ENCODE measurements at places on chromosomes 7 and 10.

DNA sequence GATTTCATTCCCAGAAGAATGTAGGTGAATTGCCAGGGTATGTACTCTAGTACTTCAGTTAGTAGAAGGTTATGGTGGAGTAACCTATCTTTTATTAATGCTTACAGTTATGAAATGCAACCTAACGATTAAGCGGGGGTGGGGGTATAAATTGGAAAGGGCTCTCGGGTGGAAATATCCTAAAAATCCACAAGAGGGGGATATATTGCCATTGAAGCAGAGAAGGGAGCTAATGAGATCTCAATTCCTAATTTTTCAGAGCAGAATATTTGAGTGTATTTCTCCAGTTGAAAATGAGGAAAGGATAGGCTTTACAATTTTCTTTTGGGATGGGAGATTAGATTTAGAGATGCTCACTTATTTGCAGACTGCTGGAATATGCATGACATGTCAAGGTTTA, 90.8 kb downstream of the DNAJB9 start:
- DNase-seq, result peak; percentile 32

- DNase-seq, result peak; percentile 87
Measured at GRCh38 chr10:126570621-126571602, 99.6 kb downstream of the C10orf90 start.

- DNase-seq, result no peak
Measured at GRCh38 chr7:155569681-155570080, 23.3 kb upstream of the CNPY1 start.

GRCh38 chr10:65419629-65420028, 1506.2 kb upstream of the LRRTM3 start:
- peak; percentile 20 for DNase-seq

- DNase-seq, result no peak
Measured at GRCh38 chr10:124515244-124515970, 53.8 kb downstream of the LHPP start.

DNA sequence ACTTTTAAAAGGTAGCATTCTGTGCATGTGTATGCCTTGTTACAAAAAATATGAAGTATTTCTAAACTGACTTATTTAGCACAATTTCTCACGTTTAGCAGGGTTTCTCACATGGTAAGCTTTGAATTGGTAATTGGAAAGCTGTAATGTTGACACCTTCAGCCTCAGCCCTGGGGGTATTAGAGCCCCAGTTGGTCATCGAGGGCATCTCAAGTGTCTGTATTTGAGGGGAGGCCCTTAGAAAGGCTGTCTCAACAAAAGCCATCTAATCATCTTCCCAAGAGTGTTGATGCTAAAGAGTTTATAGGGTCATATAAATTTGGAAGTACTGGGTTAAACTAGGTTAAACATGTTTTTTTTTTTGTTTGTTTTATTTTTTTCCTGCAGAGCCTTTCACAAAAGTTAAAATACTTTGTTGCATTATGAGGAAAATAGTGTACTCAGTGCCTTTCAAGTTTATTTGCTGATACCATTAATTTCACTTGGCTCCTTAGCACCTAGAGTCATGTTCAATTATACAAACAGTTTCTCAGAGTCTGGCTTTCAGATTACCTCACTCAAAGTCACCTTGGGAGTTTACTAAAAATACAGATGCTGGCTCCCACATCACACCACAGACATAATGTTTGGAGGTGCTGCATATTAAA, 134.0 kb downstream of the CD36 start:
- DNase-seq, result no peak

- DNase-seq, result no peak
Measured at GRCh38 chr10:12958546-12959110, 42.9 kb downstream of the CCDC3 start.

- DNase-seq, result no peak
Measured at GRCh38 chr10:132630666-132631337, 93.2 kb downstream of the INPP5A start.

DNA sequence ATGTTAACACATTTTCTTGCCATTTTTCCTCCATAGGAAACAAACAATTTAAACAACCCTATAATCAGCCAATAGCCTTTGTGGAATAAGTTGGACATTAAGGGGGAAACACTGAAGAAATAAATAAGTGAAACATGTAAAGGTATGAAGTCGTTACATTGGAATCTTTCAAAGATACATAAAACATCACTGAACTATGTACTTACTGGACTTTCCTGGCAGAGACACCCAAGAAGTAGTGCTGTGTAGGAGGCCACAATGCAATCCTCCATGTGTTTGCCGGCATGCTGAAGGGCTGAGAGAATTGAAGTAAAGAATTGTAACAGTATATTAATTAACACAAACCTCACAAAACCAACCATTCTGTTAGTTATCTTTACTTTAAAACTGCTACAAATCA, 76.5 kb upstream of the GRID1 start:
- peak; percentile 64 for DNase-seq

- no peak for DNase-seq
Measured at GRCh38 chr10:132527339-132528063, 10.1 kb upstream of the INPP5A start.

GRCh38 chr7:102457352-102457924, 7.2 kb downstream of the ALKBH4 start:
- DNase-seq, result no peak

GRCh38 chr7:126079151-126079550, 1149.5 kb upstream of the POT1 start:
- no peak for DNase-seq

DNA sequence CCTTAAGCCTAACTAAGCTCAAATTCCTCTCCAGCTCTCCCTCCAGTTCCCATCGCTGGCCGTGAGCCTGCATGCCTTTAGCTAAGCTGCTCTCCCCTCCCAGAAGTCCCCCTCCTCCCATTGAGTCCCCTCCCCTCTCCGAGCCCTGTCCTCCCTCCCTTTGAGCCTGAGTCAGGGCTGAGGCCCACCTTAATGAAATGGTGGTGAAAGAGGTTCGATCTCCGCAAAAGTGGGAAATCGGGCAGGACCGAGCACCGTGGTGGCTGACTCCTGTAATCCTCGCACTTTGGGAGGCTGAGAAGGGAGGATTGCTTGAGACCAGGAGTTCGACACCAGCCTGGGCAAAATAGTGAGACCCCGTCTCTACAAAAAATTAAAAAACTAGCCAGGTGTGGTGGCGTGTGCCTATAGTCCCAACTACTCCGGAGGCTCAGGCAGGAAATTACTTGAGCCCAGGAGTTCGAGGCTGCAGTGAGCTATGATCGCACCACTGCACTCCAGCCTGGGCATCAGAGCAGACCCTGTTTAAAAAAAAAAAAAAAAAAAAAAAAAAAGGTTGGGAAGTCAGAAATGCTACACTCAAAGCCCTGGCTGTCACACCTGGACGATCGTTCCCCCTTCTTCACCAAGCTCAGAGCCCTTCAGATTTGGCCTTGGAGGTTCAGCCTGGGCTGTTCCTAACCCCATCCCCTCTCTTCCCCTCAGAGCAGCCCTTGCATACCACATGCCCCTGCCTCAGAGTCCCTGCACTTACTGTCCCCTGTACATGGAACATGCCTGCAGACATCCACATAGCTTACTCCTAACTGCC, 995 bp upstream of the CLDN3 start:
- no peak for DNase-seq

DNA sequence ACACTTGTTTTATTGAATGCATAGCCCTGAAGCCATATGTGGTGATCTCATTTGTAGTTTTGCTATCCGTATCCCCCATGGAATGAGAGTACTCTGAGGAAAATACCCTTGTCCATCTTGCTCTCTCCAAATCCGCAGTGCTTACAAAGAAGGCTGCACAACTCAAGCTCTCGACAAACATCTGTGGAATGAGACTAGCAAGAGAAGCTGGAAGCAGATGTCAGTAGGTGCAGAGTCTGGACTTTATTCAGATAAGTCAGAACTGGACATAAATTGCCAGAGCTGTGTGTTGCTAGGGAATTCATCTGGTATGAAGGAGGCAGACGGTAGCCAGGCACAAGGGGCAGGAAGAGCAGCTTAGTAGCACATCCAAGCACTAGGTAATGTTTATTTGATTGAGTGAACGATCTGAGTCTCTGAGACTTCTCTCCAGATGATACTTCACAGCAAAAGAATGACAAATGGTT, 1046.2 kb downstream of the XPNPEP1 start:
- DNase-seq, result no peak

GRCh38 chr7:37510043-37510634, 61.5 kb upstream of the ELMO1 start:
- no peak for DNase-seq

- DNase-seq, result peak; percentile 42
Measured at GRCh38 chr10:16441173-16441840, 4.5 kb downstream of the PTER start.

- DNase-seq, result no peak
Measured at GRCh38 chr7:2792856-2793487, 51.1 kb downstream of the GNA12 start.

DNA sequence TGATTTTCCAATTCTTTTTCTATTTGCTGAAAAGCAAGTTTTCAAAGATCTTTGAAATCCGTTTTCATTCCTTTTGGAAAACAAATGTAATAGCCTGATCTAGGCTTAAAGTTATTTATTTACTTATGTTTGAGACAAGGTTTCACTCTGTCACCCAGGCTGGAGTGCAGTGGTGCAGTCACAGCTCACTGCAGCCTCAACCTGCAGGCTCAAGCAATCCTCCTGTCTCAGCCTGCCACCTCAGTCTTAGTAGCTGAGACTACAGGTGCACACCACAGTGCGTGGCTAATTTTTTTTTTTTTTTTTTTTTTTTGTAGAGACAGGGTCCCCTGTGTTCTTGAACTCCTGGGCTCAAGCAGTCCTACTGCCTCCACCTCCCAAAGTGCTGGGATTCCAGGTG, 4.6 kb downstream of the ST7 start:
- DNase-seq, result no peak

GRCh38 chr10:4046030-4046429, 261.0 kb upstream of the KLF6 start:
- no peak for DNase-seq

DNA sequence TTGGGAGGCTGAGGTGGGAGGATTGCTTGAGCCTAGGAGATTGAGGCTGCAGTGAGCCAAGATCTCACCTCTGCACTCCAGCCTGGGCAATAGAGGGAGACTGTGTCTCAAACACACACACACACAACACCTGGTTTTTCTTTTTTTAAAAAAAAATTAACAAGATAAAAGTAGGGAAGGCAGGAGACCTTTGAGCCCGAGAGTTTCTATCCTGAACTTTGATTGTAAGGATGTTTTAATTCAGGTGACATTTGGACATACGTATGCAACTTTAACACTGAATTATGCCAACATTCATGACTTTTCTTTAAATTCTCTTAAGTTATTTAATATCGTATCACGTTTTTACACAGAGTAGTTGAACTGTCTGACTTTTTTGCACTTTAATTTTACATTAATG, 11.7 kb upstream of the CYP2E1 start:
- DNase-seq, result no peak

GRCh38 chr10:3162533-3162932, 10.0 kb downstream of the PITRM1 start:
- no peak for DNase-seq

DNA sequence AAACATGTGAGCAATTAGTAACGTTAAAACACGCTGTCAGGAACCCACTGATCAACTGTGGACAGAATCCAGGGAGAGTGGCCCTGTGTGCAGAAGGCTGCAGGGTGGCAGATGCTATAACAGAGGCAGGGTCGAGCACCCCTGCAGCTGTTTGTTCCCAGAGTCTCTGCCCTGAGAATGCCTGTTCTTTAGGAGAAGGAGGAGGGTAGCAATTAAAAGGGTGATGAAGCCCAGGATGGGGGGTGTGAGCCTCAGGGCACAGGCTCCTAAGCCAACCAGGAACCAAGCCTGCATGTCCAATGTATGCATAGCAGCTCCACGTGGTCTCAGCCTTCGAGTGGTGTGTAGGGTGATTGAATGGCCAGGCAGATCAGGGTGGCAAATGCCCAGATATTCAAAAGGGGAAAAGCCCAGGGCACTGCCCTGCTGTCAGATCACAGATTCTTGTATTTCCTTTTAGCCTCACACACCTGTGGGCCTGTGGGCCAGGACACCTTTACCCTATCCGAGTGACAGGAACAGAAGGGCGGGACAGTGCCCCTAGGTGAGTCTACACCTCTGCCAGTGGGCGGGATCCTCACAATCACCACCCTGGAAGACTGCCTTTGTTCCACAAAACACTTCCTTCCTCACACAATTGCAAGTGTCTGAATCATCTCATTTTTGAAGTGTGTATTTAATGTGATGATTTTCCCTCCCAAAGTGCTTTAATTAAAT, 7.3 kb downstream of the WDFY4 start:
- no peak for DNase-seq

GRCh38 chr7:82803411-82803810, 359.3 kb downstream of the PCLO start:
- peak; percentile 18 for DNase-seq

- no peak for DNase-seq
Measured at GRCh38 chr10:119455609-119456434, 86.7 kb downstream of the RGS10 start.

DNA sequence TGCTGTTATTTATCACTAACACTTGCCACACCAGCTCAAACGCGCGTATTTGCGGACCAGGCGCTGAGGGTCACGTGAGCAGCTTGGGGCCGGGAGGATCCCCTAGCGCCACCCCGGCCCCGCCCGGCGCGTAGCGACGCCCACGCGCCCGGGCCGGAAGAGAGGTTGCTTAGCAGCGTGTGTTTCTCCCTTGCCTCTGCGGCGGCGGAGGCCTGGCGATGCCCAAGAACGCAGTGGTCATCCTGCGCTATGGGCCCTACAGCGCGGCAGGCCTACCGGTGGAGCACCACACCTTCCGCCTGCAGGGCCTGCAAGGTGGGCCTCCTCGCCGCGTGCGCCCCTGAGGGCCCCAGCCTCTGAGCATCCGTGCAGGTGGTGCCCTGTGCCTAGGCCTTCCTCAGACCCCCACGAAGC, at the start of gene C10orf53:
Gene C10orf53 (plus strand): TSS at position 172 of the 414 bp plus-strand sequence. CDS start 47 bp downstream, at position 219.
- peak; percentile 46 for DNase-seq

DNA sequence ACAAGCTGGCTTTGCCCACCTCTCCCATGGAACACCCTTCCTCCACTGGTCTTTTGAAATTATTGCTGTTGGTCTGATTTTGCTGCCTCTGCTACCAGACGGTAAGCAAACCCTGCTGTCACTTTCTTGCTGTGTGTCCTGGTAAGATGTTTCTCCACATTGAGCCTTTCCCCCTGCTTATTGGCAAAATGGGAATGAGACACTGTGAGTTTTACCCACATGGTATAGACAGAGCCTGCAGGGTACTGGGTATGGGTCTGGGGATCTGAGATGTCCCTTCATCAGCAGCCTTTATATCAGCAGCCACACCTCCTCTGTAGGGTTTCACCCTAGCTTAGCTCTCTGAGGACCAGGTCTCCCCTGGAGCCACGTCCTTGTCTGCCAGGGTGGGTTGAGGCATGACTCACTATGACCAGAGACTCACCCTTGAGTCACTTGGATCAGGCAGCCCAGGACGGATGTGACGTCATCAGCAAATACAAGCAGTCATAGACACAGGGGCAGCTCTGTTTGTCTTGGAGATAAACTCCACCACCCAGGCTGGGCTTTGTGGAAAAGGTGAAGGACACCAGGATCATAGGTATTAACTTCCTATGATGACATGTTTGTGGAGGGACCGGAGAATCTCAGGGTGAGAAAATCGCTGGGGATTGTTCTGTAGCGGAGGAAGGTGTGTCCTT, 17.9 kb upstream of the BAIAP2L1 start:
- peak; percentile 99 for DNase-seq

DNA sequence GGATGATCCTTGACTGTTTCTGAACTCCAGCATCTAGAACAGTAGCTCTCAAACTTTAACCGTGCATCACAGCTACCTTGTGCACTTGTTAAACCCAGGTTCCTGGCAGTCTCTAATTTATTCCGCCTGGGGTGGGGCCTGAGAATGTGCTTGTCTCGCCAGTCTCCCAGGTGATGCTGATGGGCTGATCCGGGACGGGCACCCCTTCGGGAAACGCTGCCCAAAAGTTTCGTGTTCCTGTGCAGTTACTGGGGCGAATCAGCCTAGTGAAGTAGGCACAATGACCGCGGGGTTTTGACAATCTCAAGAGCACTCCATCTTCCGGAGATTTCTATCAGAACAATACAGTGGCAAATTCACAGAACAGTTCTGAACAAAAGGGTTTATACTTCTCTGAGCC, 29.9 kb downstream of the ADCYAP1R1 start:
- DNase-seq, result no peak
